ENCODE measurements at places on chromosomes 4 and X. TPM values are rescaled to one million over a fixed set of nuclear protein-coding genes. Genes with fewer than 3 reads are reported as not detected.

The NPNT gene
- not detected for total RNA-seq

The RXFP1 gene
- not detected for total RNA-seq

The FAAH2 gene
- total RNA-seq = 14.2 TPM

The PTTG2 gene
- total RNA-seq = 0.59 TPM

The TCEAL2 gene
- total RNA-seq = not detected

The LRCH2 gene
- total RNA-seq = not detected

The CT45A9 gene
- total RNA-seq = not detected

The BANK1 gene
- total RNA-seq = not detected

The MAGEB3 gene
- total RNA-seq = not detected

DNA sequence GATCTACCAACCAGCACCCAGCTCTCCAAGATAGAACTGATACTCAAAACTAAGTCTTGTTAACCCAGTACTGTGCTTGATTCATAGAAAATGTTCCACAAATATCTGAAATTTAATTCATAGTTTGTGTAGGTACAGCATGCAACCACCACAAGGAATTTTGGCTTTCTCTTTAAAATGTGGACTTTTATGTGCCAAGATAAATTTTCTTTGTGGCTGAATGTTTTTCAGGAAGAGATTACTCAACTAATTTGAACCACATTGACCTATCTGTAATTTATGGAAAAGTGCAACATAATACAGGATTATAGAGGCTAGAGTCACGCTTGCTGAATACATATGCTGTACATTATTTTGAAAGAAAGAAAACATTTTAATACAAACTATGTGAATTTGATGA is 730.8 kb downstream of the IL1RAPL1 start:
- no peak for DNase-seq

GRCh38 chrX:20410540-20410939 is 143.8 kb upstream of the RPS6KA3 start:
- no peak for DNase-seq

GRCh38 chrX:30301208-30301607 is 8.0 kb downstream of the NR0B1 start:
- no peak for DNase-seq

- DNase-seq = no peak
Observed at GRCh38 chr4:41213625-41214135, 662 bp downstream of the APBB2 start.

DNA sequence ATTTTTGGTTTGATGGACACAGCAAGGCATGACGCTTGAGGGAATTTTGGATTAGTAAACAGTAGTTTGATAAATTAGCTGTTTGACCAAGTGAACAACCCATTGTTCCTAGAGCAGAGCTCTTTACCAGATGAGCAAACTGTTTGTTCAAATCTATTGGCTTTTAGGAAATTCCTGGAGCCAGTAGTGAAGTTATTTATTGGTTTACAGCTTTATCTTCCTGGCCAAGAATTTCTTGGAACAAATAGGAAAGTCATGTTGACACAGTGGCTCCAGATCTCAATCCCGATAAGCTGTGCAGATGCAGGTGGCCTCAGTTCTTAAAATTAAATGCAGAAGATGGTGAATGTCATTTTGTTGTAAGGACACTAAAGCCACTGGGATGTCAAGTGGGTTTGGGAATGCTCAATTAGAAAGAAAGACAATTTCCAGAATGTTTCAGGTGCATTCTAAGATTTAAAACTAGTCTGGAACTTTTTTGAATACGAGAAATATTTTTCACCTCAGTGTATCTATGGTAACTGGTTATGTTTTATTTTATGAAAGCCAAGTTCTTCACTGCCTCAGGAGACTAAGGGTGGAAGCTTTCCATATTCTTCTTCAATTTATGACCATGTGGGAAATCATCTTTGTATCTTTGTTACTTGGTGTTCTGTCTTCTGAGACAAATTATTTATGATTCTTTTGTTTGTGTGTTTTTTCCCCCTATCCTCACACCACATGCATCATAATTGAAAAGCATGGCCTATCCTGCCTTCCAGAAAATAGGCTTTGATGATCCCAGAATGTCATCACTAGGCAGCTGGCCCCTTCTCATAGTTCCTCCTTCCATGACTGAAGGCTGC is 554.5 kb downstream of the STIM2 start:
- DNase-seq = no peak

DNA sequence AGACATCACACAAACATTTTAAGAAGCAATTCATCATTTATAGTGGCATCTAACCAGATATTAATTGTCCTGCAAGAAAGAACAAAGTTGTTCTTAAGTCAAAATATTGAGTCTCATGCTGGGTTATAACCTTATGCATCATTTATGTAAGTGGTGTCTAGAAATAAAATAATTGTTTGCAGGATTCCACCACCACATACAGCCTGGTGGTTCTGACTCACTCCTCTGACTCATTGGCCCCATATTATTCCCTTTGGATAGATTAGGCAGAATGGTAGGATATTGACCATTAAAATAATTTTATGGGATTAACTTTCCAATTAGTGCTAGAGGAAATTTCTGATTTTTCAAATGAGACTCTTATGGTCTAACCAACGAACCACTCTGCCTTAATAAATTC is 384.5 kb downstream of the GRXCR1 start:
- no peak for DNase-seq

DNA sequence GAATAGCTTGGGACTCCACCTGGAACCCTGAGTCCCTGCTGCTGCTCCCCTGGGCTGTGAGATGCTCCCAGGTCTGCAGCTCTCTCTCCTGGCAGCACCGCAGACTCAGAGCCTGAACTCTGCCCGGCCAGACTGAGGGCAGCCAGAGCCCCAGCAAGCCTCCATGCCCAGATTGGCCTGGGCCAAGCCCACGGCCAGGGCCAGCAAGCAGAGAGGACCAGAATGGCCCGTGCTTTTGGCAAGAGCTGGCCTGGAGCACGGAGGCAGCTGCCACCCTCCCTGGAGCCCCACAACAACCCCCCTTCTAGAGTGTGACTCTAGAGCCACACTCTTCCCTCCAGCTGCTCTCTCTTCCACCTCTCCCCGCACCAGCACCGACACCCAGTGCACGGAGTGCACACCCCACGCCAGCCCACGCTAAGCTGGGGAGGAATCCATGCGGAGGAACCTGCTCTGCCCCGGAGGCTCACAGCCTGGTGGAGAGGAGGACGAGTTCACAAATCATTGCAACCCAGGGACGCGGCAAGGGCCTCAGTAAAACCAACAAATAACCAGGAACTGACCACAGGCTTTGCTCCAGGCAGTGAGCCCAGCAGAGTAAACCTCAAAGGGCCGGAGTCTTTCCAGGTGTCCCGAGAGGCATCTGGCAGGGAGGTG is 110.3 kb downstream of the HMX1 start:
- no peak for DNase-seq

DNA sequence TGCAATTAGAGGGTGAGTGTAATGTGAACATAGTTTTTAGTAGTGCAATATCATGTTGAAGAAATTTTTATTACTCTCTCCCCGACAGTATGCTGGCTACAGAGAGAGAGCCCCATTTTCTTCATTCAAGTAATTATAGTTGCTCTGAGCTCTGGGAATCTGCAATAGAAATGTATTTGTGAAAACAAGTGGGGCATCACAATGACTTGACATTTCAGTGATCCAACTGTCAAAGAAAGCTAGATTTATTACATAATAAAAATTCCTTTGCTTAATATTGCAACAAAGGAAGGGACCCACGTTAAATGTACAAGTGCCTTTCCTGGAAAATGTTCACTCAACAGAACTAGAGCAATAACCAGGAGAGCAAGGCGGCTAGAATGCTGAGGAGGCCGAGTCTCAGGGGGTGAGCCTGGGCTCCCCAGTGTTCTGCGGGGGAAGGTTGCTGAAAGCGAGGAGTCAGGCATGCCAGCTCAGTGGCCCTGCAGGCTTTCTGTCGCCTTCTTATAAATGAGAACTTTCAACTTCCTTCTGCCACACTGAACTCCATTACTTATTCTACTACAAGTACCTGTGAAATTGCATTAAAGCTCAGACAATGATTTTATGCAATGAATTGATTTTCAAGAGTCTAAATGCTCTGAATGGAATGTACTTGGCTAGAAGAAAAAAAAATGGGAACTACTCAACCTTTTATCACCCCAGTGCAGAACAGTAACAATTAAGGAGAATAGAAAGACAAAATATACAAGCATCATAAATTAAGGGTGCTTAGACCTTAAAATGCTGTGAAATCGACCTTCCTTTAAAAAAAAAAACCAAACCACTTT is 476.4 kb downstream of the AFF2 start:
- DNase-seq = no peak

- no peak for DNase-seq
Observed at GRCh38 chr4:82761229-82761628, 37.4 kb downstream of the SCD5 start.

- DNase-seq = no peak
Observed at GRCh38 chrX:120029354-120029753, 48.1 kb downstream of the RHOXF2B start.

GRCh38 chrX:40671126-40671525 is 23.8 kb upstream of the CXorf38 start:
- no peak for DNase-seq

- no peak for DNase-seq
Observed at GRCh38 chr4:126241634-126242033, 926.9 kb downstream of the FAT4 start.

DNA sequence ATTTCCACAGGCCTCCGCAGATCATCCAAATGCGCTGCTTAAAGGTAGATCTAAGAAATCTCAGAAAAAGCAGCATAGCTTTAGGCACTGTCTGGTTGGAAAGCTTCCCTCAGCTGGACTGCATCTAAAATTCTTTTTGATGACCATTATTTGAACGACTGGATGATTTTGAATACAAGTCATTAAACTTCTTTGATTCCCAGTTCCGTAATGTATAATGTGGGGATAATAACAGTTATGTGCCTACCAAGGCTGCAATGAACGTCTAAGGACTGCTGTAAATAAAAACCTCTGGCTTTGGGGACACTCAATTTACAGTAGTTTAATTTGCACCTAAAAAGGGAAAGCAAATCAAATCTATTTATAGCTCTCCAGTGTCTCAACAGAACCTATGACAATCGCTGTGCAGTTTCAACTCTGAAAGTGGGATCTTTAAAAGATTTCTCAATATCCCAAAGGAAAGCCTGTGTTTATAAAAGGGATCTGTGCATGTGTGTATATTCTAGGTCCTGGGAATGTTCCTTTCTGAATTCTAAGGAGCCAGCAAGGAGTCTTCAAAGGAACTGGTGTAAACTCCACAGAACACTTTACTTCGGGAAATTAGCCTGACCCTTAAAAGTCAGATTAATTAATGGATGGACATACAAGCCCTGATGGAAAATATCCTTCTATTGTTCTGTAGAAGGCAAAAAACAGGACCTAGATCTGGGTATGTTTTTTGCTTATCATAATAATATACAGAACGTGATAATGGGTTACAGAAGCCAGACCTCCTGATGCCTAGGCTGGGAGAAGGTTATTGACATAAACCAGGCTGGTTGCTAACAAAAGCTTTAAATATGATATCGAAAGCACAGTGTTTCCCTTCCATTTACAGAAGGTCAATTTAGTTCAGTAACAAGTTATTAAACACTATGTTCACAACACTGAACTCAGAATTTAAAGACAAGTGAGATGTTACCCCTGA is 53.4 kb downstream of the AFAP1 start:
- no peak for DNase-seq

GRCh38 chrX:135528254-135528653 is 7.8 kb downstream of the INTS6L start:
- DNase-seq = no peak

DNA sequence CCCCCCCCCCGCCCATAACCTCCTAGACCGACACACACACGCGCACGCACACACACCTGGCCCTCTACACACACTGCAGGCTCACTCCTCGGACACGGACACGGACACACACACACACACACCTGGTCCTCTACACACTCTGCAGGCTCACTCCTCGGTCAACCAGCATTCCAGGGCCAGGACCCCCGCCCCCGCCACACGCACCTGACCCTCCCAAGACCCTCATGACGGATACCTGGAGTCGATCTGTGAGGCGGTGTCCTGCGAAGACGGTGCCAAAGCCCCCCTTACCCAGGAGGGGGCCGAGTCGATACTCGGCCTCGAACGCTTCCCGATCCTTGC is 552 bp downstream of the PIM2 start:
- no peak for DNase-seq

DNA sequence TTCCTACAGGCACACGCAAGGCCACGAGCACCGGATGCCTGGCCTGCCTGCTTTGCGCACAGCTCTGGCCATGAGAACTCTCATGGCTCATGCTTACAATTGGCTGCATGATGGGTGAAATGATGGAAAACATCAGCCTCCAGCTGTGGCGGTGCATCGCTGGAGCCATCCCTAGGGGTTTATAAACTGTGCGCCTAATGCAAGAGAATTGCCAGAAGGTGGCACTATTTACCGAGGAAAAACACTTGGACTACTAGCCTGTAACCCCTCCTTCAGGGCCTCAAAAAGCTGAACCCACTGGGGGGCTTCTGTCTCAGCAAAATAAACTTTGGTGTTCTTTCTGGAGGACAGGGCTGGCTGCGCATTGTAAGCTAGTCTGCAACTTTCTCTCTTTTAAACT is 51.9 kb downstream of the PHKA2 start:
- DNase-seq = no peak

- DNase-seq = no peak
Observed at GRCh38 chrX:19194285-19195242, 72.3 kb upstream of the ADGRG2 start.

- DNase-seq = no peak
Observed at GRCh38 chr4:160352637-160353036, 1249.8 kb downstream of the RAPGEF2 start.

DNA sequence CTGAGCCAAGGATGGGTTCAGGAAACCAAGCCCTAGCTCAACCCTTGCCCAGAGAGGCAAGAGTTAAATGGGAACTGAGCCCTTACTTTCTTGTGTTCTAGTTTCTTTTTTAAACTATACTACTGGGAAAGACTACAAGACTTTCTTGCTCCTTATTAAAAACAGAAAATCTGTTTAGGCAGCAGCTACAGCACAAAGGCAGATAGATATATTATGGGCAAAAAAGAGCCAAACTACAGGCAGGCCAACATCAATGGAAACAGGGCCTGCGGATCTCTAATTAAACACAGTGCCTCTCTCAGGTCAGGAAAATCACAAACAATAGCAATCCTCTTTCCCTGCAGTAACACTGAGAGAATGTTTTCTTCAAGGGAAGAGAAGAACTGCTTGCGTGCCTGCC is 226.0 kb downstream of the LDB2 start:
- DNase-seq = no peak

GRCh38 chr4:115228851-115229250 is 115.4 kb upstream of the NDST4 start:
- DNase-seq = no peak

DNA sequence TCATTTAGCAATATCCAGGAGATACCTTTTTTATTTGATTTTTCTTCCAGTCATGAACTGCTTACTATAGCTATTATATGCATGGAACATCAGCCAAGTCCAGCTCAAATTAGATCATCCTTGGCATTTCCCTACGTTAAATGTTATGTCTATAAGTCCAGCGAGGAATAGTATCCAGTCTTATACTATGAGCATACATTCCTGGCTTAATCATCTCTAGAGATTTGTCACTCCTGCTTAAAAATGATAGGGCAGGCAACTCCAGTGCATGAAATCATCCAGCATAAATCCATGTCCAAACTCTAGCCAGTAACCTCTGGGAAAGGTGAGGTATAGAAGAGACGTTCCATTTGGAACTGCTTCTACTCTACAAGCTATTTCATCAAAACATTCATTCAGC is 126.7 kb upstream of the VCX2 start:
- DNase-seq = no peak

- no peak for DNase-seq
Observed at GRCh38 chrX:97938706-97939105, 1055.0 kb downstream of the RPA4 start.

- DNase-seq = no peak
Observed at GRCh38 chr4:163701916-163702315, 207.4 kb downstream of the TMA16 start.

GRCh38 chrX:55336176-55336575 is 71.5 kb upstream of the PAGE3 start:
- DNase-seq = no peak
